Forelimb muscle (tissue), 1 donor: ENCODE measurements at places on chromosomes 5 and 9. TPM values are rescaled to one million over a fixed set of nuclear protein-coding genes. Genes with fewer than 3 reads are reported as not detected.

- no peak for DNase-seq
Observed at GRCh38 chr9:94927762-94928670, 201.5 kb downstream of the AOPEP start.

GRCh38 chr5:76641514-76642120 lies 18.4 kb upstream of the F2RL2 start:
- DNase-seq: peak; percentile 29

DNA sequence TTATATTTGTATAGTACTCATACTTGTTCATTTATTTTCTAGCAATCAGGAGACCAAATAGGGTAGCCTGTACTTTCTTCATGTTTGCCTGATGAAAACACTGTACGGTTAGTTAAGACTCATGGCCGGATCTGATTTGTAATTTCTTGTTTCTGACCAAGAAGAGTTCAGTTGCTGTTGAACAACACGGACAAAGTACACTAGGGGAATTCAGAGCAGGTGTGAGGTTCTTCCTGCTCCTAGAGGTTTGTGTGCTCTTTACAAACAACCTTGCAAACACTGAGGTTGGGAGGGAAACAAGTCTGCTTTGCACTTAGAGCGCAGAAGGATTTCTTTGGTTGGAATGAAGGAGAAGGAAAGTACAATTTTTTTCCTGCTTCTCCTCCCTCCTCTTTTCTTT lies 69.7 kb downstream of the TRIO start:
- no peak for DNase-seq

DNA sequence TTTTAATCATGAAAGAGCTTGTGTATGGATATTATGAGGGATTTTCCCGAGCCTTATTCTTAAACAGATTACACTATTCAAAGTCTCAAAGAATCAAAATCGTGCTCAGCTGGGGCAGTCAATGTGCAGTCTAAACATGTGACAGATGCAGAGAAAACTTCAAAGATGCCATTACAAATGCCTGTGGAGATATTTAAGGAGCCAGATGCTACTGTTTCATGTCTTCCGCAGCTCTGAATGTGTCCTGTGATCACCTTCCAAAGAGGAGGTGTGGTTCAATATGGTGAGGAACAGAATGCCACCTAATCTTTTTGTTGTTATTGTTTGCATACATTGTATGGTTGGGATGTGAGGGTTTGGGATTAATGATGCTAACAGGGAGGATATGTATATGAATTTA lies 593.3 kb upstream of the ARRDC3 start:
- no peak for DNase-seq

GRCh38 chr5:58800861-58801540 lies 218.1 kb downstream of the RAB3C start:
- no peak for DNase-seq

GRCh38 chr9:34338665-34339385 lies 9.5 kb downstream of the NUDT2 start:
- DNase-seq: no peak

GRCh38 chr9:92638621-92639101 lies 31.3 kb downstream of the IPPK start:
- no peak for DNase-seq

- DNase-seq: no peak
Observed at GRCh38 chr5:111742177-111742994, 14.6 kb downstream of the NREP start.

DNA sequence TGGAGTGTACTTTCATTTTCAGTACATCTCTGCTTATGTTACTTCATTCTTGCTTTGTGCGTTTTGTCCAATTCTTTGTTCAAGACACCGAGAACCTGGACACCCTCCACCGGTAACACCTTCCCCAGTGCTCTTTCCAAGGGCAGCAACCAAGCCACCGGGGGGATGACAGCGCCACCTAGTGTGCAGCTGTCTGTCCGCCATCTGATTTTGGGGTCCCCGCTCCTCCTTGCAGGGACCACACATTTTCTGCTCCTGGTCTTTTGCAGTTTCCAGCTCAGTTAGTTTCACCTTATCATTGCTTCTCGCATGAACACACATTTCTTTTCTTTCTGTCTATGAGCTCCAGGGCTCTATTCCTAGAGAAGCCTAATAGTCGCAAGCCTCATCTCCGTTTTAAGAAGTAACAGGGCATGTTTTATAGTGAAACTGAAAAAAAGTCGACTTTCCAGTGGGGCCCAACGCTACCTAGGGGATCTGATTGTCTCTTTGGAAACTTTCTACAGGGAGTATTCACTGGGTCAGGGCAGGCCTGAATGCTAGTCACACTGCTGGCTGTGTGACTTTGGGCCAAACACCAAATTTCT lies 152.1 kb downstream of the FSTL4 start:
- no peak for DNase-seq

- no peak for DNase-seq
Observed at GRCh38 chr5:168048486-168048885, 243.0 kb upstream of the WWC1 start.

DNA sequence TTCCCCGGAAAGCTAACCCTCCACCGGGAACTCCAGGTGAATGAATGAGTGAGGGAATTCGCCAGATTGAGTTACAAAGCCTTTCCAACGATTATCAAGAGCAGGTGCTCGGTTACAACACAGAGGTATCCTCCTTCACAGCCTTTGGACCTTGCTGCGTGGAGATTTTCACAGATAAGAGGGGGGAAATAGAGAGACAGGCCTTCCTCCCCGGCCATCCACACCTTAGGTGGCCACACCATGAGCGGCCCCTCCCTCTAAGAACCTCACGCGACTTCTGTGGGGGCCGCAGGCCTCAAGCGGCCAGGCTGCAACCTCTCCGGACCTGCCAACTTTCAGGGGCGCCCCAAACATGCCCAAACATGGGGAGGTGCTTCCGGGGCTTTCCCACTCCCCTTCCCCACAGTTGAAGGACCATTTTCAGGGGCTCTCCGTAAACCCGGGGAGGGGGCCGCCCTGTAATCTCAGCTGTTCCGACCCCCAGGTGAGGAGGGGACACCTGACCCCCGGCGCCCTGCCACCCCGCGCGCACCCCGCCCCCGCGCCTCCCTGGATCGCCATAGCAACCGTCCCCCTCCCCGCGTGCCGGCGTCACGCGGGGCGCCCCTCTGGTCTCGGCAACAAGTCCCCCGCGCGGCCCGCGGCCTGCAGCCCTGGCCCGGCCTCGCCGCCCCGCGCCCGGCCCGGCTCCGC lies 603 bp downstream of the DENND1A start:
- DNase-seq: no peak

DNA sequence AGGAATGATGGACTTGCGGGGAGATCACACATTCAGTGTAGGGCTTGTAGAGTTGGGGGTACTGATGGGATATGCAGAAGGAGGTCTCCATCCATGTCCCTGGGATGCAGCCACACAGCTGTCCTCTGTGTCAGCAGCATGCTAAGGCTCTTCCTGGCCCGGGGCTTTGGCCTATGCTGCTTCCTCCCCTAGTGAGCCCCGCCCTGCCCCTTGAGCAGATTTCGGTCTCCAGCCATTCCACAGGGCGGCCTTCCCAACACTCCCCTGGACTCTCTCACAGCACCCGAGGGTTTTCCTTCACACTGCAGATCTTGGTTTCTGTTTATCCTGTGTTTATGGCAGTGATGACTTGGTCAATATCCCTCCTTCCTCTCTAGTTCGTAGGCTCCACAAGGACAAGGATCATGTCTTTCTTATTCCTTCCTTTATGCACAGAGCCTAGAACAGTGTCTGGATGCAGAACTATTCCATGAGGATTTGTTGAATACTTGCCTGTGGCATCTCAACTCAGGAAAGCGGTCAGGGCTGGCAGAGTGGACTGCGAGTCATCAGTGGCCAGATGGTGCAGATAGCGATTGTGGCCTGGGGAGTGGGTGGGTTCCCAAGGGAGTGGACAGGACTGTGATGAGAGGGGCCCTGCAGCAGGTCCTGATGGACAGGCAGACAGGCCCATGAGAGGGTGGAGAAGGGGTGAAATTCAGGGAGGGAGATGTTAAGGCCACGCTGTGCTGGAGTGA lies 114.2 kb downstream of the RGS3 start:
- DNase-seq: no peak

DNA sequence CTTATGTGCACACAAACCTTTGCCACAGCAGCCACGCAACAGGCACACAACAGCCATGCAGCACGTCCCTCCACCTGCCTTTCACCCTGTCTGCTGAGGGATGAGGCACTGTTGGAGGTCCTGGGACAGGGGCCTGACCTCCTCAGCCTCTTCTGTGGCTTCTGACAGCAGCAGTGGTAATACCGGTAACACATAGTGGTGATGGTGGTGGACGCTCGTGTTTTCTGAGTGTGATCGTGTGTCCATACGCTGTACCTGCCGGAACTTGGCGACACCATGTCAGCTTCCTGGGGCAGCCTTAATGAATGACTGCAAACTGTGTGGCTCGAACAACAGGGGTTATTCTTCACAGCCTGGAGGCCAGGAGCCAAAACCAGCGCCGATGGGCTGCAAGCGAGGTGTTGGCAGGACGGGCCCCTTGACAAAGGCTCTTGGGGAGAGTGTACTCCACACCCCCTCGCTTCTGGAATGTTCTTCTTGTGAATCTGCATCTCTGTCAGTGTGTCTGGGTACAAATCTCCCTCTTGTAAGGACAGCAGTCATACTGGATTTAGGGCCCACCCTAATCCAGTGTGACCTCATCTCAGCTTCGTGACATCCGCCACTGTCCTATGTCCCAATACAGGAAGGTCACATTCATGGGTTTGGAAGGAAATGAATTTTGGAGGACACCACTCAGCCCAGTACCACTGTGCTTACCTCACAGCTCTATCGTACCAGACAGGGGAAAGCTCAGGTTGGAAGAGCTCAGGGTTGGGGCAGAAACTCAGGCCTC lies 55.3 kb upstream of the EXOC3 start:
- no peak for DNase-seq

DNA sequence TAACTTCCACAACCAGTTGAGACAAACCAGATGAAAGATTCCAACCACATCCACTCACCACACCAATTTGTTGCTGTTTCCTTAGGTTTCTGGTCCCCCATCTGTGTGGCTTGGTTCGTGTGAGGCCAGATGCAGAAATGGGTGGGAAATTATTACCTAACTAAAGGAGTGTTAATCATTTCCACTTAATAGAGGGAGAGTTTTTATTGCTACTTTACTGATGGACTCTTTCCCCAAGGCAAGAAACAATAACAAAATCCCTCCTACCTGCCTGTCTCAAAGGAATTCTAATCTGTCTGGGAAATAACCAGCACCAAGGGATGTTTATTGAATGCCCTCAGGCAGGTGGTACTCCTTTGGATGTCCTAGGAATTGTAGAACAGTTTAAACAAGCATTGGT lies 76.3 kb downstream of the TMEM167A start:
- no peak for DNase-seq

DNA sequence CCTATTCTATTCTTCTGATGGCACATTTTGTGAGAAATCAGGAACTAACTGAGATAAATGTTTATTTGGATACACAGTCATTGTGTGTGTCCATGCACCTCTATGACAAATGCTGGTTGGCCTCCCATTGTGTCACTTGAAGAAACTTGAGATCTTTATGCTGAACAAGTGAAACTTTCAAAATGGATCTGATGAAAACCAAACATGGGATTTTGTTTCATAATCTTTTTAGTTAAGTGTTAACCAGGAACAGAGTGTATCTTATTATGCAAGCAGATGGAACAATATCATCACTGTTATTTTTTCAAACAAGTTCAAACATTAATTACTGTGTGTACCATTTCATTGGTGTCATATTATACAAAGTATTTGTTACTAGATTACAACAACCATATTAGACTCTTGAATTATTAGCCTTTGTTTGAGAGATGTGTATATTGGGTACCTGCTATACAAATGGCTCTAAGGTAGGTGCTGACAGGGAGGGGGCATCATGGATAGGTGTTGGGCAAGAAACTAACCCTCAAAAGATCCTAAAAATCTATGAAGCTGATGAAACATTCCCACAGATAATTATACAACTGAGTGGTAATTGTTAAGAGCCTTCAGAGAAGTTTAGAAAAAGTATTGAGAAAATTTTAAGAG lies 159.8 kb downstream of the PALM2AKAP2 start:
- DNase-seq: no peak

GRCh38 chr5:43638107-43638506 lies 35.1 kb downstream of the NNT start:
- no peak for DNase-seq

The SPATA9 gene
- 1.4 TPM for polyA plus RNA-seq

The FOXD4L3 gene
- polyA plus RNA-seq: 0.29 TPM

The LRRC8A gene
- polyA plus RNA-seq: 23.1 TPM

The PCDHA9 gene
- not detected for polyA plus RNA-seq

The CCL27 gene
- 0.51 TPM for polyA plus RNA-seq

The CCDC152 gene
- 3.6 TPM for polyA plus RNA-seq
